ENCODE measurements at places on chromosomes 11 and 22. TPM values are rescaled to one million over a fixed set of nuclear protein-coding genes. Genes with fewer than 3 reads are reported as not detected.

DNA sequence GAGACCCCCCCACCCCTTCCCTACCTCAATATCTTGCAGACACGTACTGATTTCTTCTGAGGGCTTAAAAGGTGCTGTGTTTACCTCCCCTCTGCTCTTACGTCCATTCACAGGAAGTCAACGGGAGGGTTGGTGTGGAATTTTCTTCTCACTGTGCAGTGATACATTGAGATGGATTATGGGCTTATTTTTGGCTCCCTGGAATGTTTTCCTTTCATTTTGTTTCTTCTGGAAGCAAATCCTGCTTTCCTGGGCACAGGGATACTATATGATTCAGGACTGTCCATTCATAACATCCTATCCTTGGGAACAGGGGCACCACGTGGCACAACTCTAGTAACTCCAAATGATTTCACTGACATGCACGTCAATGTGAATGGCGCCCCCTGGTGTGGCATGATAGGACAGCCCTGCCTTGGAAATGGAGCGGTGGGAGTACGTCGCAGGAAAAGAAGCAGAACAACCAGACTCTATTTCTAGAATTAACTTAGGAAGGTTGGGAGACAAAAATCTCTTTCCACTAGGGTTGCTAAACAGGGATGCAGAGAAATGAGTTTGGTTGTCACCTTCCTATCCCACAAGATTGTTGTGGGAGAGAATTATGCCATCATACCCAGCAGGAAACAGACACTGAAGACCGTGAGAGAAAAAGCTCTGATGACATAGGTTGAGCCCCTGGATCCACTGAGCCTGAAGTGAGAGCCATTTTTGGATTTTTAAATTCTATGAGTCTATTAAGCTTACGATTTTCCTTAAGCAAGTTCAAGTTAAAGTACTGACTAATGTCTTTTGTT, 146.5 kb upstream of the RAG2 start:
- no peaks in the 10 kb centered on the region for H3K36me3 ChIP-seq
- H3K27me3 ChIP-seq, result peaks cover 3% of the 10 kb centered on the region
- no peaks in the 10 kb centered on the region for H3K4me1 ChIP-seq
- H3K4me3 ChIP-seq, result no peak overlapping the region
- H3K27ac ChIP-seq, result no peak overlapping the region
- no peak for DNase-seq

- H3K4me1 ChIP-seq, result no peaks in the 10 kb centered on the region
- DNase-seq, result no peak
- H3K27me3 ChIP-seq, result no peaks in the 10 kb centered on the region
- no peak overlapping the region for H3K4me3 ChIP-seq
Observed at GRCh38 chr11:118415739-118416068, 14.3 kb downstream of the ATP5MG start.

DNA sequence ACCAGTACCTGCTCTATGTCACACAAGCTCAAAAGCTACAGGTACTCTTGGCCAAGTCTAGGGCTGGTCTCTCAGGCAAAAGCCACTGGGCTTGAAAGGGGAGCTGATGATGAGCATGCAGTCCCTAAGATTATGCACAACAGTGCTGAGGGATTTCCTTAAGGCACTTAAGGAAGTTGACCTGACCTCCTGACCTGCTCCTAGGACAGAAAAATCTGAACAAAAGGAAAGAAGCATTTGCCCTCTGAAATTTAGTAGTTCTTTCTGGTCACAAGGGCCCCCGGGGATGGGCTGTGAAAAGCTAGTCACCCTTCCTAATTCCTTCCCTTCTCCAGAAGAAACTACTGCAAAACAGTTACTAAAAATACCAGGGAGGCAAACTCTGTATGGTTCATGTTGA, 83.6 kb upstream of the PHOX2A start:
- H3K27me3 ChIP-seq, result no peaks in the 10 kb centered on the region
- H3K36me3 ChIP-seq, result no peaks in the 10 kb centered on the region
- no peak overlapping the region for H3K4me3 ChIP-seq
- H3K4me1 ChIP-seq, result no peaks in the 10 kb centered on the region

DNA sequence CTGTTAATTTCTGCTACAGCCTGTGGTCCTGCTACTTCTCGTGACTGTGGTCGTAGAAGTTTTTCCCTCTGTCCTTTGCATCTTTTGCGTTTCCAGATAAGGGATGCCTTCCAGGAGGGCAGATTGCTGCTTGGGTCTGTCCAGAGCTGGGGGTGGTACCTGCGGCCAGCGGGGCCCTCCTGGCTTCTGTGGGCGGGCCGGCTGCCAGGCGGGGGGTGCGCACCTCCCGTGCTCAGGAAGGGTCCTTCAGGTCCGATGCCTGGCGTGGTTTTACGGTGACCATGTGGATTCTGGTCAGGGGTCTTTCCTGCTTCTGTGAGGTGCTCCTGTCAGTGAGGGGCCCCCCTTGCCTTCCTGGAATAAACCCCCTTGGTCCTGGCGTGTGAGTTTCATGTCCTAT, 84.8 kb downstream of the KCNQ1 start:
- DNase-seq, result no peak
- no peaks in the 10 kb centered on the region for H3K27me3 ChIP-seq
- H3K27ac ChIP-seq, result no peak overlapping the region
- no peaks in the 10 kb centered on the region for H3K36me3 ChIP-seq

DNA sequence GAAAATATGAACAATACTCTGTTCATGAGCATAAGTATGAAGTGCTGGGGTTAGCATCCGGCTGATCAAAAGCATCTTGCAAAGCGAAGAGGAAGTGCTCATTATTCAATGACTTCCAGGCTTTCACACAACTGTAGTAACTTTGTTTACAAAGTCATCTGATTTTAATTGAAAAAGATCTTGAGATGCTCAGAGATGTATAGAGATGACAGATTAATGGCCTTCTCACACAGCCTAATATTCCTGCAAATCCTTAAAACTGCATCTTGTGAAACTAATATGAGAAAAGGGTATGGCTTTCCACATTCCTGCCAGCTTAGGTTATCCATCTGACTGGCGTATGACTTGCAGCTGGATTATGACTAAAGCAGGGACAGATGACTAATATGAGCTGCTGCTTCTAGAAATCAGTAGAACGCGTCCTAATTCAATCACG, 125.4 kb downstream of the CASP12 start:
- H3K27me3 ChIP-seq, result no peaks in the 10 kb centered on the region
- DNase-seq, result no peak
- H3K27ac ChIP-seq, result peak overlapping the region; percentile 77
- H3K36me3 ChIP-seq, result no peaks in the 10 kb centered on the region
- H3K4me1 ChIP-seq, result no peaks in the 10 kb centered on the region

DNA sequence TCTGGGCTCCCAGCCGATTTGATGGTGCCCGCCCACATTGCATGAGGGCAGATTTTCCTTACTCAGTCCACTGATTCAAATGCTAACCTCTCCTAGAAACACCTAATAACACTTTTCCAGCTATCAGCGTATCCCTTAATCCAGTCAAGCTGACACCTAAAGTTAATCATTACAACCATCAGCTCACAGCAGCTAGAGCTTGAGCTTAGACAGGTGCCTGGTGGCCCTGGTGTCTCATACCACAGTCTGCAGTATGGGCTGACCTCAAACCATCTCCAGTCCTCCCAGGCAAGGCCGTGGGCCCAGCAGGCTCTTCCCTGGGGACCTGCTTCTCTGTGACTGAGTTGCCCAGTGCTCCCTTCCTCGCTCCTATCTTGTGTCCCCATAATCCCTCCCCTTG, 174.4 kb upstream of the NECTIN1 start:
- no peak overlapping the region for H3K27ac ChIP-seq
- no peaks in the 10 kb centered on the region for H3K27me3 ChIP-seq
- no peaks in the 10 kb centered on the region for H3K36me3 ChIP-seq

GRCh38 chr11:460331-461199, 10.5 kb downstream of the PTDSS2 start:
- no peak overlapping the region for H3K27ac ChIP-seq
- H3K4me3 ChIP-seq, result no peak overlapping the region
- DNase-seq, result no peak
- H3K36me3 ChIP-seq, result no peaks in the 10 kb centered on the region
- H3K27me3 ChIP-seq, result no peaks in the 10 kb centered on the region

DNA sequence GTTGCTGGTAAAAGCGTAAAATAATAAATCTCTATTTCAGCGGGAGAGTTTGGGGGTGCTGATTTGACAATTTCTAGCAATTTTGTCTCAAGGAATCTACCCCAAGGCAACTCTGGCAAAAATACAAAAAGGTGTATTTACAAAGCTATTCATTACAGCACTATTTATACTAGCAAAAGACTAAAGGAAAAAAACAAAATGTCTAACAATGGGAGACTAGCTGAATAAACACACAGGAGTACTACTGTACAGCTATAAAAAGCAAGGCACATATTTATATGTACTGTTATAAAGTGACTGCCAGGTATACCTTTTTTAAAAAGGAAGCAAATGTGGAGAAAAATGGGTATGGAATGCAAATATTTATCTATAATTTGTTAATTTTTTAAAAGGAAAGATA, 32.7 kb downstream of the SLC35F2 start:
- no peak for DNase-seq
- H3K4me3 ChIP-seq, result no peak overlapping the region
- H3K36me3 ChIP-seq, result no peaks in the 10 kb centered on the region

DNA sequence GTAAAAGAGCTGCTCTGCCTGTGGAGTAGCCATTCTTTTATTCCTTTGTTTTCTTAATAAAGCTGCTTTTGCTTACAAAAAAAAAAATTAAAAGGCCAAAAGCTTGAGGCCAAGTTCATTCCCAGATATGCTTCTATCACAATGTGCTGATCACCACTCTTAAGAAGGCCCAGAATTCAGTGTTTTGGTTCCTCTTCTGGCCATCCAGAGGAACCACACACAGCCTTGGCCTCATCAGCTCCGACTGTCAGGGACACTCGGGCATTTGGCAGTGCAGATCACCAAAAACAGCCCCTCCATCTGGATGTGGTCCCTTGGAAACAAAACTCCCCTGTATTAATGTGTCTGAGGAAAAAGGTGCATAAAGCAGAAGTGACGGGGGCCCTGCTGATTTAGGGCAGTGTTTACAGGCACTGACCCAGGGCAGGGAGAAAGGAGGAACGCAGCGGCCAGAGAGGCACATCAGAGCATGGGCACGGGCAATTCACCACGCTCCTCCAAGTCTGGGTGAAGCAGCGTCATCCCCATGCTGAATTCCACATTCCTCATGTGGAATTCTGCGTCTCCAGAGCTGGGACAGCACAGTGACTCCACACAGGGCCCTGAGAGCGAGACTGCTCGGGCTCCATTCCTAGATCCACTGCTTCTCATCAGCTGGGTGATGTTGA, 17.7 kb downstream of the POLDIP3 start:
- H3K36me3 ChIP-seq, result peaks cover 3% of the 10 kb centered on the region
- peaks cover 2% of the 10 kb centered on the region for H3K4me1 ChIP-seq
- no peak for DNase-seq
- H3K27ac ChIP-seq, result no peak overlapping the region
- H3K4me3 ChIP-seq, result no peak overlapping the region
- no peaks in the 10 kb centered on the region for H3K27me3 ChIP-seq

- H3K4me1 ChIP-seq, result no peaks in the 10 kb centered on the region
- no peak for DNase-seq
- no peak overlapping the region for H3K4me3 ChIP-seq
- H3K27ac ChIP-seq, result no peak overlapping the region
Observed at GRCh38 chr11:73121692-73122091, 20.4 kb downstream of the FCHSD2 start.

DNA sequence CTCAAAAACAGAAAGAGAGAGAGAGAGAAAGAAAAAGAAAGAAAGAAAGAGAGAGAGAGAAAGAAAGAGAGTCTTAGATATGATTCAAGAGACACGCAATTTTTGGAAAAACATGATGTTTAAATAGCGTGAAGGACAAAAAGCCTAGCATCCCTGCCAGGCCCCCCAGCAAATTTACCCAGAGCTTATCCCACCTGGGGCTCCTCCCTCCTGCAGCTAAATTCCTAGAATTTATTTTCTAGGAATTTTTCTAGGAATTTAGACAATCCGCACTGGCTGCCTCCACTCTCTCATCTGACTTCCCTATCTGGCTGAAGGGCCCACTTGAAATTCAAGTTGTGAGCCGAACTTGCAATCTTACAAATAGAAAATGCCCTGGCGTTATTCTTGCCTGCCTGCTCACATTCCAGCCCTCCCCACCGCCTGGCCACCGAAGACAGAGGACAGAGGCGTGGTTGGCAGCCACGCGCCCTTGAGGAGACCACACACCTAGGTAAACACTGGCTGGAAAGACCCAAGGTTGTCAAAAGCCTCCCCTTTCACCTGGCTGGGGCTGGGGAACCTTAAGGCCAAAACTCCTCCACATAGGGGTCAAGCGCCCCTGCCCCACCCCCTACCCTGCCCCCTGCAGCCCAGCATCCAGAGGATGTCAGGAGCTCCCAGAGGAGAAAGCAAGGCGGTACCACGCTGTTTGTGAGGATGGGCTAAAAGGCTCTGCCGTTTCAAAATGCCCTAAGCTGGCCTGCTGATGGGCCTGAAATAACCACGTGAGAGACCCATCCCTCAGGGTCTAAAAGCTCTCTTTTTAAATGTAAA, 42.2 kb downstream of the AHNAK start:
- peak overlapping the region; percentile 30 for H3K27ac ChIP-seq
- DNase-seq, result no peak
- H3K27me3 ChIP-seq, result no peaks in the 10 kb centered on the region
- no peaks in the 10 kb centered on the region for H3K36me3 ChIP-seq
- H3K4me1 ChIP-seq, result peaks cover 3% of the 10 kb centered on the region

- peak; percentile 63 for DNase-seq
- no peak overlapping the region for H3K4me3 ChIP-seq
- H3K27ac ChIP-seq, result peak overlapping the region; percentile 69
- H3K4me1 ChIP-seq, result peaks cover 13% of the 10 kb centered on the region
Observed at GRCh38 chr22:20531404-20532201, 24.2 kb downstream of the MED15 start.

DNA sequence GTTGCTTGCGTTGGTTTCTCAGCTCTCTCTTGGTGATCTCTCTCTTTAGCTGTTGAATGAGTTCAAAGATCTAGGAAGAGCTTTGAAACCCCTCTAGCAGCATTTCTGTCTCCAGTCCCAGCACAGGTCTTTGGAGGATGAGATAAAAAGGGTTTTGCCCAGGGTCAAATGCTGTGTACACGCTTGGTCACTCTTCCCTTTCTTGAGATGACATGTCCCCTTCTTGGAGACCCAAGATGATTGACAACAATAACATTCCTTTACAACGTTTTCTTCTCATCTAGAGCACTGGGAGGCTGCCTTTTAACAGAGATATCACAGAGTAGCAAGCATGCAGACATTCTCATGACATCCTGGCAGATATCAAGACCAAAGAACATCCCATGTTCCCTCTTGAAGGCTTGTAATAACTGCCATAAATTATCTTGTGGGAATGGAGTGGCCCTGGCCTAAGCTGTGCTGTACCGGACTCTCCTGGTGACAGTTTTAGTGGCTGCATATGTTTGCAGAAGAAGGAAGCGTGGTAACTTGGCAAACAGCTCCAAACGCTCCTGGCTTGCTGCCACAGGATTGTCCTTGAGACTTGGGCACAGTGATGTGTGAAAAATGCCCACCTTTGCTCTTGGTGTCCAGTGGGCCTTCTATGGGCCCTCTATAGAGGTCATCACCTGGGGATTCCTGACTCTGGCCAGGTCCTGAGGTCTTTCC, 107.8 kb downstream of the PTPRJ start:
- H3K36me3 ChIP-seq, result no peaks in the 10 kb centered on the region
- peak overlapping the region; percentile 64 for H3K27ac ChIP-seq
- H3K4me1 ChIP-seq, result no peaks in the 10 kb centered on the region

The MS4A3 gene
- not detected for total RNA-seq

The HOATZ gene
- not detected for total RNA-seq

The LRRC10B gene
- total RNA-seq, result not detected

The RAB3IL1 gene
- total RNA-seq, result 27.9 TPM

The LUZP2 gene
- total RNA-seq, result 0.96 TPM

The FGF3 gene
- not detected for total RNA-seq

The RASSF10 gene
- 0.16 TPM for total RNA-seq

The ROBO4 gene
- 12.8 TPM for total RNA-seq
